ENCODE measurements at places on chromosomes 16 and 17.

- no peak for DNase-seq
Measured at GRCh38 chr16:87583453-87584131, 18.7 kb upstream of the JPH3 start.

DNA sequence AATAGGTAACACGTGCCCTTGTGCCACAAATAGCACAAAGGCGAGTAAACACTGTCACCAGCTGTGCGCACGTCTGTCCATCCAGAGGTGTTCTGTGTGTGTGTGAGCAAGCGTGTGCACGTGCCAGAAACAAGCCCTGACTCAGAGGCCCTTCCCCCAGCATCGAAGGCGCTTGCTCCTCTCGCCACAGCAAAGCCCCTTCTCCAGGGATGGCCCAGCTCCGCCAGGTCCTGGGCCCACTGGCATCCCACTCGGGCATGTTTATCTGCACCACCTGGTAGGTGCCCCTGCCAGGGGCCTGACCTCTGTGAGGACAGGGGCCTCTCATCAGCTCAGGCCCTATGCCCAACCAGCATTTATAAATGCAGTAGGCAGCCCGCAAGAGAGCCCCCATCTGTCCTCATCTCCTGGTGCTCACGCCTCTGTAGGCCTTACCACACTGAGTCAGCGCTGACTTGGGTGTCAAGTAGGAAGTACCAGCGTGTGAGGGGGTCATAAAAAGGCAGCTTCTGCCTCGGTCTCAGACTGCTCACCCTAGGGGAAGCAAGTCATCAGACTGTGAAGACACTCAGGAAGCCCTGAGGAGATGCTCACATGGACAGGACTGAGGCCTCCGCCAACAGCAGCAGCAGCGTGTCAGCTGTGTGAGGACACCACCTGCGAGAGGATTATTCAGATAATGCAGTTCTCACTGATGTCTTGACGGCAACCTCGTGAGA lies 10.8 kb downstream of the TMEM235 start:
- no peak for DNase-seq

DNA sequence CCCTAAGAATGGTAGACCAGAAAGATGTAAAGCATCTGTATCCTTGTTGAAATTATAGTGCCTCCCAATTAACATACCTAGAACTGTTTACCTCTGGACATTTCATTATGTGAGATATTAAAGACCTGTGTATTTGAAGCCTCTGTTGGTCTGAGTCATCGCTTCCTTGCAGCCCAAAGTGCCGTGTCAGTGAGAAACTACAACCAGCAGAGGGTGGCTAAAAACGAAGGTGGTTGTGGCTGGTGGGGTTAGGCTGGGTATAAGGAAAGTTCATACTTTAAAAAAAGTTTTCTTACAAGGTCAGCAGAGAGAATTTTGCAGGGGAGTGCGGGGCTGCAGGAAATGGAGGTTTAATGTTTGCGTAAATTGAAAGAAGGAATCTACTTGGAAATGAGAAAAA lies 290.7 kb downstream of the TMEM114 start:
- no peak for DNase-seq

- DNase-seq = no peak
Measured at GRCh38 chr16:77556201-77556873, 121.5 kb upstream of the ADAMTS18 start.

DNA sequence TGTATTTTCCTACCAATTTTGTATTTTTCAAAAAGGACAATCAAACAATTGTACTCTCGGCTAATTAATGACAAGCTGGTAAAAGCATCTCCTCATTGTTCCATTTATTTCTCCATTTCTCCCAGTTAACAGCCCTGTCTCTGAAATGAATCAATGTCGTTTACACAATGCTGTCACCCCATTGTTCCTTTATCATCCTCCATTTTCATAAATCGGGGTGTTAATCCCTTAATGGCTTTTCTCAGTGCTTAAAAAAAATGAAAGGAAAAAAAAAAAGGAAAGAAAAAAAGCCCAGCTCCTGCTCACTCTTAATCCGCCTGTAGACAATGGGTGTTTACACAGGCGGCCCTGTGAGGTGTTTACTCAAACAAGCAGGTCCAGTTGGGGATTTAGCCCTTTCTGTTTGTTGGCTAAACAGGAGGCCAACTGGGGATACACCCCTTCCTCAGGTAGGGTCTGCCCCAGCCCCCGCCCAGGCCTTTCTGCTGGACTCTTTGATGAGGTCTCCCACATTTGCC lies 86.8 kb upstream of the SALL1 start:
- DNase-seq = no peak

DNA sequence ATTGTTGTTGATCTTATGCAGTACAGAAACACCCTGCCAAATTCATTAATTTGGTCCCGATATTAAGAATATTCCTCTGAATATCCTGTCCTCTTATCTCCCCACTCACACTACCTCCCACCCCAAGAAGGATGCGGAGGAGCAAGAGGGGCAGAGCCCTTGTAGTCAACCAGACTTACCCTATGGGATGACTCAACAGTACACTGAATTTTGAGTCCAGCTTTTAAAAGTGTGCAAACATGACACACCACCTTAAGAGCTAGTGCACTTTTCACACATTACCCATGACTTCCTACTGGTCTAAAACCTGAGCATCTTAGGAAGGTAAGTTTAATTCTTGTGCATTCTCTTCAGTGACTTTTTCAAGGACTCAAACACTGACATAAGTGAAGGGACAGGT lies 9.5 kb downstream of the USP22 start:
- DNase-seq = no peak

DNA sequence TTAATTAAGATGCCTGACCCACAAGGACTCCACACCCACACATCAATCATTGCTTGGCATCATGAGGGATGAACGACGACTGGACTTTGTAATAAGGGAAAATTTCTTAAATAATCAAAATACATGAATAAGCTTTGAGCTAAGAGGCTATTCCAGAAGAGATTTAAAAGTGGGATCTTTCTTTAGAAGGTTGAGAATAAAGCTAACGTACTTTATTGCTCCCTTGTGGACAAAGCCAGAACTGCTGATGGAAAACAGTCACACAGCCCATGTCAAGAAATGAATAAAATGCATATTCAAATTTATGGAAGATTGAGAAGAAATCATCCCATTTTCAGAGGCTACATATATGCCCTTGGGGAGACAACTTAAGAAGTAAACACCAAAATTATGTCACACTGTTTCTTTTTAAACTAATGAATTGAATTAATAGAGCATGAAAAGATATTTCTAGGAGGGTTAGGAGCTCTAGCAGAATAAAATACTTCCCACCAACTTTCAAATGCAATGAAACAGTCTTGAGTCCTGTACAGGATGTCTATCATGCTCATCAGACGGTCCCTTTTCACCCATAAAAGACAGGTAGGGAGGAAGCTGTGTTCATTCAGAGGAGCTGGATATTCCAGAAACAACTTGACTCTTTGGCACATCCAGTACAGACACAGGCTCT lies 60.2 kb upstream of the PHOSPHO1 start:
- DNase-seq = peak; percentile 6

- no peak for DNase-seq
Measured at GRCh38 chr17:7380855-7381683, at the start of gene TNK1. TNK1 (plus strand) TSS chr17:7381089; CDS start chr17:7382927, 1,838 bp downstream.

DNA sequence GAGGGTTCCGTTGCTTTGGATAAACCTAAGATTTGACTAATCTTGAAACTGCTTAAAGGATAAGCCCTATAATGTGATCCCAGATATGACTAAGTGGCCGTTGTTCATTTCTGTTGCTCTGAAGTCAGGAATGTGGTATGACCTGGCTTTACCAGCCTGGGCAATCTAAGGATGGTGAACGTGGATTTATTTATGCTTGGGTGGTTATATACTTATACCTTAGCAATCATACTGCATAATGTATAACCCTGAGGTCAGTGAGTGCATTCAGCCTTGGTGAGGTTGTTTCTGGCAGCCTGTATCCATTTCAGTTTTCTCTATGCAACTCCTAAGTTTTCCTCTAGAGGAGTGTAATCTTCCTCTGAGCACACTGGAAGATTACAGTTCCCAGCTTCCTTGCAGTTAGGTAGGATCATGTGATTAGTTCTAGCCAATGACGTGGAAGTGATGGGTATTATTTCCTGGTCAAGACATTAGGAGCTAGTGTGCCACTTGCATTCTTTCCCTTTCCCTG lies 41.9 kb downstream of the FTO start:
- no peak for DNase-seq

- DNase-seq = no peak
Measured at GRCh38 chr17:41463746-41464145, 3.4 kb downstream of the KRT32 start.

GRCh38 chr16:75733305-75734211 lies 7.3 kb upstream of the CPHXL start:
- peak; percentile 63 for DNase-seq

- no peak for DNase-seq
Measured at GRCh38 chr17:36059406-36059805, 4.7 kb upstream of the CCL18 start.

DNA sequence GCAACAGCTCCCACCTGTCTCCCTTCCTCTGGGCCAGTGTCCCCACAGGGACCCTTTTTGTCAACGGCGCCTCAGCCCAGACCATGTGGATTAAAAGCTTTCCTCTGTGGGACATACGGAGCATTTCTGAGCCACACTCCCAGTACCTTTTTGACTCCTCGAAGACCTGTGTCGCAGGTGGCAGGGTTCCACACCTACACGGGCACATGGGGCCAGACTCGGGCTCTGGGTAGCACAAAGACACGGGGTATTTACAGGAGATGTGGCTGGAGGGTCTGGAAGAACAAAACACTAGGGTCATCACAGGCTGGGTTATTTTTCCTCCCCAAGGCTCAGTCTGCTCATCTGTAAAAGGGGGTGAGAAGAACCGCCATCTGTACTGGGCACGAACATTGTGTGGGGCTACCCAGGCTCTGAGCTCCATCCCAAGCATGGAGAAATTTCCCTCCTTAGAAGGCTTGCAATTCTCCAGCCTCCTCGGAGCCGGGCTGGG lies 32.5 kb upstream of the SNN start:
- DNase-seq = no peak

- DNase-seq = no peak
Measured at GRCh38 chr16:48041981-48042421, 113.8 kb downstream of the ABCC12 start.

DNA sequence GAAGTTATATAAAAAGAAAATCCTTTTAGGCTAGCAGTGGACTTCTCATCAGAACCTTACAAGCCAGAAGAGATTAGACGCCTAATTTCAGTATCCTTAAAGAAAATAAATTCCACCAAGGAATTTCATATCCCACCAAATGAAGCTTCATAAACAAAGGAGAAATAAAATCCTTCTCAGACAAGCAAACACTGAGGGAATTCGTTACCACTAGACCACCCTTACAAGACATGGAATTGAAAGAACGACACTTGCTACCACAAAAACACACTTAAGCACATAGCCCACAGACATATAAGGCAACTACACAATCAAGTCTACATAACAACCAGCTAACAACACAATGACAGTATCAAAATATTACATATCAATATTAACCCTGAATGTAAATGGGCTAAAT lies 299.2 kb downstream of the TOX3 start:
- no peak for DNase-seq

- DNase-seq = no peak
Measured at GRCh38 chr17:18889658-18890057, 31.7 kb downstream of the PRPSAP2 start.

GRCh38 chr17:67992548-67993152 lies 3.6 kb downstream of the C17orf58 start:
- DNase-seq = no peak

GRCh38 chr17:82248815-82249674 lies 20.2 kb downstream of the SLC16A3 start:
- DNase-seq = no peak

DNA sequence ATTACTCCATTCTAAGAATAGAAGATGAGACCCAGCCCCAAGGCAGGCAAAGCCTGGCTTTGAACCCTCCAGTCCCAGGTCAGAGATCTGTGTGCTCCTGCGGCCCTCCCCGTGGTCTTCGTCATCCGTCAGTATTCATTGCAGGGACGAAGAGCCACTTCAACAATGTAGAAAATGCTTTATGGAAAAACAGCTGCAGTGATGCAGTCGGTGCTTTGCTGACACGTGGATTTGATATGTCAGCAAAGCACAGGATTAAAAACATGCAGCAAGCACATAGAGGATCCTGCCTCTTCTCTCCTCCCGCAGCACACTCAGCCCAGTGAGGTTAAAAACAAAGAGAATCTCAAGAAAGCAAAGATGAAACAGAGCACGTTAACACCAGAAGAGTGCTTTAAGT lies 117.1 kb upstream of the AXIN2 start:
- no peak for DNase-seq

- DNase-seq = no peak
Measured at GRCh38 chr16:1135459-1135825, 17.5 kb upstream of the CACNA1H start.

- DNase-seq = no peak
Measured at GRCh38 chr17:40092581-40092980, 7.8 kb downstream of the NR1D1 start.

- DNase-seq = peak; percentile 6
Measured at GRCh38 chr17:59287452-59287851, 44.0 kb upstream of the YPEL2 start.

GRCh38 chr17:41967141-41967920 lies 736 bp downstream of the CNP start:
- DNase-seq = no peak

GRCh38 chr16:80441935-80442334 lies 98.9 kb upstream of the DYNLRB2 start:
- no peak for DNase-seq

DNA sequence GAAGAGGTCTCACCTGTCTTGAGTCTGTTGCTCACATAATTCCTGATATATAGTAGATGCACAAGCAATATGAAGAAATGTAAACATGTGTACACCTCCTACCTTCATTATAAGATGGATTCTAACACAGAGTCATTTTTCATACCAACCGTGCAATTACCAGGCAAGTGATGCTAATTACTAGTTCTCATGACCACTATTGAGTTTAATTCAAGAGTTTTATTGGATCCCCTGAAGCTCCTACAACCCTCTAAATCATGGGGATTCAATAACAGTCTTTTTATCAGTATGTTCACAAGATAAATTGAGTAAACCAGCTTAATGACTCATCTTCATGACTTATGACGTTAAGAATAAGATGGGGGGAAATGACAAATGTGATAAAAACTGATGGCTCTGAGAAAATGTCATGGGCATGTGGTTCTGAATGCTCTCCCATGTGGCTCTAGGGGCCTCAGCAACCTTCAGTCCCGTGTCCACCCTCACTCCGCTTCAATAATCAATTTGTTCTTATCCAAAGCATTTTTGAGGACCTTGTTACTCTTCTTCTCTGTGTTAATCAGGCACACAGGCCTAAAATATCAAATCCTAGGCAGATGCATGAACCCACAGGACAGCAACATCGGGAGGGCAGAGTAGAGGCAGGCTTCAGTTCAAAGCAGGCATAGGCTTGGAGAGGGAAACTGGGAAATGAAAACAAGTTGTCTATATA lies 42.8 kb downstream of the PRAC1 start:
- no peak for DNase-seq
